ENCODE measurements at places on chromosomes 6 and 20.

GRCh38 chr20:62052336-62052841 lies 13.3 kb downstream of the TAF4 start:
- DNase-seq, result no peak

DNA sequence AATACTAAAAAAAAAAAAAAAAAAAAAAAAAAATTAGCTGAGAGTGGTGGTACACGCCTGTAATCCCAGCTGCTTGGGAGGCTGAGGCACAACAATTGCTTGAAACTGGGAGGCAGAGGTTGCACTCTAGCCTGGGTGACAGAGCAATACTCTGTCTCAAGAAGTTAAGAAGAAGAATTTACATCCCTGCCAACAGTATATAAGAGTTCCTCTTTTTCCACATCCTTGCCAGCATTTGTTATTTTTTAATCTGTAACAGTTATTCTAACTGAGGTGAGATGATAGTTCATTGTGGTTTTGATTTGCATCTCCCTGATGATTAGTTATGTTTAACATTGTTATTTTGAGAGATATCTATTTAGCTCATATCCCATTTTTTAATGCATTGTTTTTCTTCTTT lies 20.3 kb upstream of the DYNLRB1 start:
- no peak for DNase-seq

DNA sequence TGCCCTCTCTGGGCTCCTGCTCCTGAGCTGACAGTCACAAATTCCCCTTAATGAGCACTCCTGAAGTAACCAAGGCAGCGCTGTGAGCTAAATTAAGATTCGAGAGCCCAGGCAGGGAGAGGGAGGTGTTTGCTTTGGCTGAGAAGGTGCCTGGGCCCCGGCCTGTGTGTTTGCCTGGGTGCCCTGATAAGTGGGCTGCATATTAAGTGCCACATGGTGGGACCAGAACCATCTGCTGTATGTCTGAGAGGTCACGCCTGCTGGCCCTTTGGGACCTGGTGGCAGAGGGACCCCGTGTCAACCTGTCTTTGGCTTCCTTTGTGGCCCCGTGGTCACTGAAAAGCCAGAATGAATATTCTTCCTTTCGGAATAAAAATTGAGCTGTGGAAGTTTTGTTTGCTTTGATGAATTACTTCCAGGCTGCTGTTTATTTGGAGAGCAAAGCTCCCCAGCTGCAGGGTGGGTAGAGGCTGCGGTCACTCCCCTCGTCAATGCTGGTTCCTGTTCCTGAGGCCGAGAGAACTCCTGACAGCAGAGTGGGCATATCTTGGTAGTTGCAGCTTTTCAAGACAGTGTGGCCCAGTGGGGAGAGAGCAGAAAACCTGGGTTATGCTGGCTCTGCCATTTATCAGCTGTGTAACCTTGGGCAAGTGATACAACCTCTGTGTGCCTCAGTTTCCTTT lies 17.5 kb upstream of the KCNK16 start:
- DNase-seq, result no peak

DNA sequence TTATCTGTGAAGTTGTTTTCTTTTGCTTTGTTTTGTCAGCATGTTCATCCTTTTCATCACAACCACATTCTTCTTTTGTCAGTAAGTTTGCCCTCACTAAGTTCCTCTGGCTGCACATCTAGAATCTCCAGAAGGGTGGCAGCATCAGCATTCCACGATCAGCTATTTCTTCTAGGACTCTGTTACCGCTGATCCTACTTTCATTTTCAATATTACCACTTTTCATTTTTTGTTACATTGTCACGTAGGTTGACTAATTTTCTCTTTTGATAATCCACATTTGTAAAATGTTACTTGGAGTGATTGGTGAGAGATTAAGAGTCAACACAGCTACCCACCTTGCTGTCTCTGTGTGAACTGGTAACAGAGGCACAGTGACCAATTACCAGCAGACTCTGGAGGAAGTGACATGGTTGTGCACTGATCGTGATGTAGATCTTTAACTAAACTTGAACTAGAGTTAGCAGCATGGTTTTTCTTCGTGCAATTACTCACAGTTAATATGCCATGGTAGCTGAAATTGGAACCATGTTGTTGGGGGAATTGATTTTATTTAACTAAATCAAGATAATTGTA lies 307.9 kb upstream of the SLC35B3 start:
- no peak for DNase-seq

- DNase-seq, result no peak
These were observed 106.1 kb upstream of the ASF1A start for GRCh38 chr6:118787724-118788423.

- no peak for DNase-seq
These were observed 21.0 kb downstream of the SLC13A3 start for GRCh38 chr20:46630306-46630705.

GRCh38 chr20:46296526-46297250 lies 11.6 kb downstream of the CDH22 start:
- DNase-seq, result no peak

DNA sequence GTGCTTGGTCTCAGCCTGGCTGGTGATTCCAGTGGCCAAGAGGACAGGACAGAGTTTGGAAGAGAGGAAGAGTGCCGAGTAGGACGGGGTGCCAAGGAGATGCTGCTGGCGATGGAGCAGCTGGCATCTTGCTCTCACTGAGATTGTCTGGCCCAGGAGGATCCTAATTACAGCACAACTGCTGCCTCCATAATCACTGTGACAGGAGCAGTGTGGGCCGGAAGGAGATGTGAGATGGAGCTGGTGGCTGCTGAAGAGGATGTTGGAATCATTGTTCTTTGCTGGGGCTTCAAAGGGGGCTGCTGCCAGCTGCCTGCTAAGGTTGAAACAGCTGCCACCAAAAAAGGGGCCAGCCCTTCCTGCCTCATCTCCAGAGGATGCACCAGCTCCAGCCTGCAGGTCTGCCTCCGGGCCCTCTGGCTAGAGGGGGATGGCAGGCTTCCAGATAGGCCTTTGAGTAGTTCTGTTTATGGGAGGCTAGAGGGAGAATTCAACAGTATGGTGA lies 214.4 kb downstream of the RNF144B start:
- DNase-seq, result no peak

DNA sequence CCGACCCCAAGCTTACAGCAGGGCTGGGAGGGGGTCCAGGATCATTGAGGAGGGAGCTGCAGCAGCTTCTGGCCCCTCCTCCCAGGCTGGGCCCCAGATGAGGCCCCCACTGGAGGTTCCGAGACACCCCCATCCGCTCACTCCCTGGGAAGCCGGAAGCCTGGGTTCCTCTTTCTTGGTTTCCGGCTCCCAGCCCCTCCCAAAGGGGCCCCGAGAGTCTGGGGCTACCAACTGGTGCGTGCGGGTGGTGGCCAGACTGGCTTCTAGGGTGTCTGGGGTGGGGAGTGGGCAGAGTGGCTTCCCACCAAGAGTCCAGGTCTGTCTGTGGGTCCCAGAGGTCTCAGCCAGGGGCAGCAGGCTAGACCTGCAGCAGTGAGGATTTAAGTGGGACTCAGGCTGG lies 2.2 kb downstream of the RGS19 start:
- DNase-seq, result no peak

DNA sequence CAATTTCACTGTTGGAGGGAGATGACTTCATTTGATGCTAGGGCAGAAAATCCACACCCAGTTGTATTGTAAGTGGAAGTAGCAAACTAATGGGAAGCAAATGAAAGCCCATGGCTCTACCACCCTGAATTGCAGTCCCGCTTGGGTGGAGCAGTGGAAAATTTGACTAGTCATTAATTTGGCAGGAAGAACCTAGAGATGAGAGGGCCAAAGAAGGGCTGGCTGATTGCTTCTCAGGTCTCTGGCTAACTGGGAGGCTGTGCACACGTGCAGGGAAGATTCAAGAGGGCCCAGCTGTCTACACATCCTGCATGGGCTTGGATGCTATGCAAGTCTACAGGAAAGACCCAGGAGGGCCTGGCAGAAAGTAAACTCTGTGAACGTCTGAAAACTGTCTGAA lies 466.2 kb downstream of the TFAP2A start:
- DNase-seq, result no peak

DNA sequence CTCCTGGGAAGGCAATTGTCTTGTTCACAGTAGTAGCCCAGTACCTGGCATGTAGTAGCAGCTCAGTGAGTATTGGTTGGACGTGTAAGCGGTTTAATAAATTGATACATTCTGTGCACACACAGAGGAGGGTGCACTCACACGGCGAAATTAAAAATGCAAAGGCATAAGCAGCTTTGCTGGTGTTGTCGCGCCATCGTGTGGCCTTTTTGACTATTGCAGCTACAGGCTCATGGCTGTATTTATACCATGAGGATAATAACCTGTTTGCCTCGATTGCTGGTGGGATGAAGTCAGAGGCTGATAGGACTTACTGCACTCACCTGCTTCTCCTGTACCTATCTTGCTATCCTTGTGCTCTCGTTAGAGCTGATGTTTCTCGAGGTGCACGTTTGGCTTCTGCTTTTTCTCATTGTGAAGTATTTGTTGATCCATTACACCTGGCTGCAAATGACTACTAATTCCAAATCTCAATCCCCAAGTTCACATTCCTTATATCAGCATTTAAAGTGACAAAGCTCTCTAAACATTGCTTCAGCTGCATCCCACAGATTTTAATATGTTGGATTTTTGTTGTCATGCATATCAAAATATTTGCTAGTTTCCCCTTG lies 61.5 kb downstream of the TBXT start:
- DNase-seq, result peak; percentile 58

DNA sequence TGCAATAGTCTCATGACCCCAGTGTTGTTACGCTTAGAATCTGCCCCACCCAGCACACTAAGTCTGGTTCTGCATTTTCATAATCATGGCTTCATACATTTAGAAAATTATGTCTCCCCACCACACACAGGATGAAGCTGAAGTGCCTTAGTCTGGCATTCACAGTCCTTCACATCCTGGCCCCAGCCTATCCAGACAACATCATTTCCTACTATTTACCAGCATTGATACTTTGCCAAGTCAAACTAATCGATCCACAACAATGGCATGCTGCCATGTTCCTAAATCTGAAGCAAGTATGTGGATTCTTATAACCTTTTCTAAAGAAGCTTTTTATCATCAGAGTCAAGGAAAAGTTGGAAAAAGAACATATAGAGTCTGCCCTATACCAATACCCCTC lies 132.4 kb upstream of the FBXL4 start:
- DNase-seq, result no peak

DNA sequence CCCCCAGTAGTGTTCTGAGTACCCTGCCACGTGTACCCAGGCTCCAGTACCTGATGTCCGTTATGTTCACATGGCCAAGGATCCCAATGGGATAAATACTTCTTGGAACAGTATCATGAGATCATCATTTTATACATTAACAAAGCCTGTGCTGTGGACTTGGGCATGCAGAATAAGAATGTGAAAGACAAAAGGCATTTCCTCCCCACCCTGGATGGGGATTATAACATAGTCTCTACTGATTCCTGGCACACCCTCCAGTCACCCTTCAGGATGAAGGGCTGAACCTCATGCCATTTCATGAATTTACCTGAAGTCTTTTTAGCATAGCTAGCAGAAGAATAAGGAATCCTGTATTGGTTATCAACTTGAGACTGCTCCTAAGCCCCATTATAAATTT lies 2.8 kb downstream of the TNFRSF21 start:
- DNase-seq, result no peak

- DNase-seq, result no peak
These were observed 7.9 kb downstream of the AGPAT4 start for GRCh38 chr6:161265975-161266374.

- DNase-seq, result no peak
These were observed 11.1 kb downstream of the NRN1 start for GRCh38 chr6:5995658-5995948.

DNA sequence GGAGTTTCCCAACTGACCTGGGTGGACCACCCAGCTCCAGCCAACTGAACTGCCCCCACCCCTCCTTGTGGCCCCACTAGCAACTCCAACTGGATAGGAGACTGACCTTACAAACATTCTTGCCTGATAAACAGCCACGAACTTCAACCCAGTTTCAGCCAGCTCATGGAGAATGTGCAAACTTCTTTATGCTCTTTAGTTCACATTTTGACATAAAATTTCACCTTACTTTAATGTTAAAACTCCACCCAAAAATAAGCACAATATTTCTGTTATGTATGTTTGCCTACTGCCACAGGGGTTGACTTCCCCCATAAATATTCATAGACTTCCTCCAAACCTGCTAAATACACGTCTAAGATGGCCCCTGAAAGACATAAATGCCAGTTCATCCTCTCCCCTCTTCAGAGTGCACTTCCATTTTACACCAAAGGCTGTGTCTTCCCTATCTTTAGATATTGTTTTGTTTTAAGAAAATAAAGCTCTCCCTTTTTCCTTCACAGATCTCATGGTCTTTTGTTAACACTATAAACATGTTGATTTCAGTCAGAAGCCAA lies 643.7 kb downstream of the EPM2A start:
- DNase-seq, result no peak

GRCh38 chr6:1553562-1554083 lies 56.1 kb upstream of the FOXC1 start:
- DNase-seq, result no peak

GRCh38 chr6:149031859-149032598 lies 285.2 kb downstream of the UST start:
- DNase-seq, result no peak

- DNase-seq, result no peak
These were observed 30.9 kb downstream of the ZFP64 start for GRCh38 chr20:52160621-52161204.

GRCh38 chr20:44537993-44538392 lies 16.1 kb upstream of the SERINC3 start:
- DNase-seq, result no peak

DNA sequence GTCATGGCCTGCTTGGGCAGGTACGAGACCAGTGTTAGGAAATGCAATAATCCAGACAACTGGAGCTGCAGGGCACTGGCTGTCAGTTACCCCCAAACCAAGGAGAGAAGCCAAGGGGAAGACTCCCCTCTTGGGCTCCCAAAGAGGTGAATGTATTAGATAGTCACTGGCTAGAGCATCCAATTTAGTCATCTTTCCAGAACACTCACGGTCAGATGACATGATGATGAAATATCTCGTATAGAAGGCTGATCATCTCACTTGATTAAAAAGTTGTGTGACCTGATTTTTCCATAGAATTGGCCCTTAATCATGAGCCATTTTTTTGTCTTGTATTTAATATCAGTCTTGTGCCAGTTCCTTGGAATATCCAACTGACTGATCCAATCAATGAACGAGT lies 40.7 kb downstream of the SLC22A3 start:
- DNase-seq, result no peak

- DNase-seq, result peak; percentile 54
These were observed 74.7 kb upstream of the MAFB start for GRCh38 chr20:40763646-40764295.

- no peak for DNase-seq
These were observed 27.2 kb downstream of the PNPLA1 start for GRCh38 chr6:36297051-36297450.

GRCh38 chr6:64505312-64505711 lies 869.7 kb downstream of the PHF3 start:
- DNase-seq, result no peak

- no peak for DNase-seq
These were observed 631.1 kb upstream of the GJE1 start for GRCh38 chr6:141501616-141502015.

- DNase-seq, result no peak
These were observed 200.5 kb upstream of the PCSK2 start for GRCh38 chr20:17026346-17026745.

- DNase-seq, result no peak
These were observed 28.9 kb upstream of the ZNF292 start for GRCh38 chr6:87126501-87126900.

GRCh38 chr6:142235791-142236190 lies 66.0 kb upstream of the ADGRG6 start:
- no peak for DNase-seq

GRCh38 chr20:46388937-46389336 lies 17.5 kb downstream of the ELMO2 start:
- no peak for DNase-seq

- DNase-seq, result no peak
These were observed 8.3 kb downstream of the FGD2 start for GRCh38 chr6:37013516-37014491.

Measured in hypothalamus (tissue), 51 donors.